ENCODE measurements at places on chromosomes 5 and 9.

GRCh38 chr9:115115117-115115880 lies 2.7 kb downstream of the TNC start:
- DNase-seq = no peak

- DNase-seq = peak; percentile 60
These were observed 28.0 kb downstream of the TBCA start for GRCh38 chr5:77748160-77748559.

GRCh38 chr5:155514105-155514563 lies 500.6 kb downstream of the KIF4B start:
- DNase-seq = no peak

DNA sequence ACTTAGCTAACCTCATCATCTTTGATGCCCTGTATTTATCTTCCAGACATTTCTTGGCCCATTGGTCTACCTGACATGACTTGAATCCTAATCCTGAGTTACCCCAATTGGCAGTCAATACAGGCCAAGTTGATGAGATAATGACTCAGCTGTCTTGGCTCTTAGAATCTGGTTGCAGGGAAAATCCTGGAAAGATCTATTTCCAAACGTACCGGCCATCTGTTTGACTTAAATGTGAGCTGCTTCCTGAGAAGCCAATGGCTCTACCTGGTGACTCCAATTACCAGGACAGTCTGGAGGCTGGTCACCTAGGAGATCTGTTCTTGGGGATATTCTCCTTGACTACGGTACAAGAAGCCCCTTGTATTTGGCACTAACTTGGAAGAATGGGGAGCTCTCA lies 475.2 kb upstream of the BRINP1 start:
- DNase-seq = no peak

GRCh38 chr5:170262061-170263045 lies 29.6 kb downstream of the C5orf58 start:
- no peak for DNase-seq

DNA sequence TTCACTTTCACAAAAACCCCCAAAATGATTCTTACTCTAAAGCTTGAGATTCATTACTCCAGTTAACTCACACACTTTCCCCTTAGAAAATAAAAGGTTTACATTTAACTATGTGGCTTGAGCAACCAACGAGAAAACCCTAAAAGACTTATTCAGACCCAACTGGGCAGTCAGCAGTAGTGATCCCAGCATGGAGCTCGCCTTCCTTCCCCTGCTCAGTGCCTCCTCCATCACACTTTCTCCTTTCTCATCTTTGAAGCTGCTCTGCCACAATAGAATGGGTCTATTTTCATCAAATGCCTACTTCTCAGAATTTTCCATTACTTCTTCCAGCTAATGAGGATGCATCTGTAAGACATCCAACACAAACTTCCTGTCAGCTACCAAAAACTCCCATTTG lies 29.1 kb downstream of the RORB start:
- no peak for DNase-seq

DNA sequence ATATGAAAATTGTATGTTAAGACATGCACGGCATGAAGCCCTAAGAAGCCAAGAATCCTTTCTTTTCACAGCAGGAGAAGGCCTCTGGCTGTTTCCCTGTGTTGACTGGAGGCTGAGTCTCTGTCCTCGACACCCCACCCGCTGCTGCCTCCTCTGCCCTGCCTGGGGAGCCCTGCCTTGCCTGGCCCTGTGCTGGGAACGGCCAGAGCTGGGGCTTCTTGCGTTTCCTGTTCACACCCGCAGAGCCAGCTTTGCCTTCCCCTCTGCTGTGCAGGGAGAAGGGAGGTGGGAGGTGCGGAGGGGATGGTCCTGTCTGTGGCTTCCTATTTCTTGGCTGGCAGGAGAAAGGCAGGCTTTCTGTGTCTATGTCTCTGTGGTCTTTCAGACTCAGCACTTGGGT lies 6.9 kb upstream of the GMCL2 start:
- no peak for DNase-seq

GRCh38 chr9:3436629-3437420 lies 89.0 kb downstream of the RFX3 start:
- no peak for DNase-seq

DNA sequence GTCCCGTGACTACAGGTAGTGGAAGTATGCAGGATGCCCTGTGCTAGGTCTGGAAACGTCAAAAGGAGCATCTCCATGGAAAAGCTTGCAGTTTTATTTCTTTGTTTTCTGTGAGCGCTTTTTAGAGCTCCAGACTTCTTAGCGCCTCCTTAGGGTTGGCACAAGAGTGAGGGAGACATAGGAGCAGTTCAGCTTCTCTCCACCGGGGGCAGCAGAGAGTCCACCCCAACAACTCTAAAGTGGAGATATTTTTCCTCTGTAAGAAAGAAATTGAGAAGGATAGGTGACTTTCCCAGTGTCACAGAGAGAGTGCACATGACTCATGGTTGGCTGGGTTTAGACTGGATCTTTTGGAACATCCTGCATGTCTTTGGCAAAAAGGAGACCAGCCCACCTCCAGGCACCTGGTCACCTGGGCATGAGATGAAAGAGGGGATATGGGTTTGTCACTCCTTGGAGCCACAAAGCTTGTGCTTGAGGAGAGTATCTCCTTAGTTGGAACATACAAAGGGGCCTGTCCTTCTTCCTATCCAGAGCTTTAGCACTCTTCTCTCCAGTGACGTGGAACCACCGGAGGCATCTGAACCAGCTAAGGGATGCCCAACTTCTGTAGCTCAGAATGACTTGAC lies 637.7 kb downstream of the SEMA5A start:
- peak; percentile 70 for DNase-seq

- no peak for DNase-seq
These were observed 108.6 kb upstream of the MINAR2 start for GRCh38 chr5:129639331-129639730.

DNA sequence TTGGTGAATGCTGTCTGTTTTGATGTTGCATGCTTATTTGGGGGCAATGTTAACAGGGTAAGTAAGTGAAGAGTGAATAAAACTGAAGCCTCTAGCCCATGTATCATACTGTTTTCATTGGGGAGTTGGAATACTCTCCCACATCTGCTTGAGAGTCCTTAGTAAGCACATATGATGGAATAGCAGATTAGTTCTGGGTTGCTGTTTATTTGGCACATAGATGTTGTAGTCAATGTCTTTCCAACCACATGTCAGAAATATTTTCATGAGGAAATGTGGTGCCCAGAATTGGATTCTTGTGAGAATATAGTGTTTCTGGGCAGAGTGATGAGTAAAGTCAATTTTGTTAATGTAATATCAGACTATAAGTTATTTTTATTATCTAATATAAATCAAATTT lies 611.7 kb upstream of the FTMT start:
- DNase-seq = no peak

DNA sequence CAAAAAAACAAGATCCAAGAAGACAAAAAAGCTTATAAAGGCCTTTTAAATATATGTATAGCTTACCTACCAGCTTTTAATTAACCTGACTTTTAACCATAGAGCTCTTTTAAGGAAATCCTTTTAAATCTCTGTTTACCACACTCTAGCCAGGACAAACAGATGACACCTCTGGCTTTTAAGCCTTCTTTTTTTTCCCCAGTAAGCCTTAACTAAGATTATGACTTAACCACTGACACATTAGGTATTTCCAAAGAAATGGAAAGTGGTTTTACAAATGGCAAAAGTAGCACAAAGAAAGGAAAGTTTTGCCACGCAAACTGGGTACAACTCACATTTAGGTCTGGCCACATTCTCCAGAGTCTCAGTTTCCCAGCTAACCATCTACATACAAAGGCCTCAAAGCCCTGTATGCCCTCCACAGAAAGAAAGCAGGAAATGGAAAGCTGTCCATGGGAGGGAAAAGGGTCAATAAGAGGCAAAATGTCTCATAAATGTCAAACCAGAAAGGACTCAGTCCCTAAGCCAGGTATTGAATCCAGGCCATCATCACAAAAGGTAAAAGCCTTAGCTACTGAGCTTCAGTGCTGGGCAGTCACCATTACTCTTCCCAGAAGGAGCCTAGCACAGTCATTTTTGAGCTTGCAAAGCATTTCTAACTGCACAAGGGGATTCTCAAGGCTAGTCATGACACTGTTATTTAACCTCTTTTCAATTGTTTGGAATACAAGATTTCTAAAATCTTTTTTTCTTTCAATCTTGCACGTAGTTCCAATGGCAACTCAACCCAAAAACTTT lies 19.7 kb downstream of the TMEM161B start:
- no peak for DNase-seq

GRCh38 chr9:137916540-137916939 lies 39.0 kb downstream of the CACNA1B start:
- DNase-seq = no peak

- DNase-seq = no peak
These were observed 87.2 kb upstream of the GOLGA1 start for GRCh38 chr9:125028041-125028440.

- DNase-seq = no peak
These were observed 18.2 kb downstream of the SPACA9 start for GRCh38 chr9:132896906-132897305.

DNA sequence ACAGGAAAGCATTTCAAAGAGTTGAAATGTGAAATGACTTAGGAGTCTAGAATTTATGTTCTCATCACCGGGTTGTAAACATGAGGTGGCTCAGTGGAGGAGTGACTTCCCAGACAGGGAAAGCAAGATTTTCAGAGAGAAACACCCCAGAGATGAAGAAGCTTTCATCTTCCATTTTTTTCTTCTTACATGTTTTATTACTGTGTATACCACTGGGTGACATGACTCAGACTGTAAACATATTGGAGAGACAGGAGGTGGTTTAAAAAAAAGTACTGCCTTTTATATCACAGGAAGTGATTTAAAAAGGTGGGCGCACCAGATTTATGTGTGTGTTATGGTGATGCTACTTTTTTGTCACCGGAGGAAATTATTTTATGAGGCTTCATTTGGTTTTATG lies 209.1 kb upstream of the TUT7 start:
- no peak for DNase-seq

DNA sequence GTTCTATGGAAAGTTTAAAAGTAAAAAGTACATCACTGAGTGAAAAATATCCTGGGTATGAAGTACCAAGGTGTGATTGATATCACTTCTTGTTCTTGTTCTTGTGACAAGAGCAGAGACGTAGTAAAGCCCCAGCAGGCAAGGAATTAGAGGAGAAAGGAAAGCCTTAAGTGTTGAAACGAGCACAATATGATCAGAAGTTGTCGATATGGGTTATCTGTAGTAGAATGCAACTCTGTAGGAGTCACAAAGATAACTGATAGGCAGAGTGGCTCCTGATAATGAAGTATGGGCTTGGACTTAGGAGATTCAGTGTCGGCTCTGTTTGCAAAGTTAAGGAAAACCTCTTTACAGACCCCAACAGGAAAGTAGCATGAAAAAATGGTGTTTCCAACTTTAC lies 1179.1 kb downstream of the DTWD2 start:
- DNase-seq = no peak

- DNase-seq = no peak
These were observed 25.6 kb downstream of the MELK start for GRCh38 chr9:36598273-36598672.

DNA sequence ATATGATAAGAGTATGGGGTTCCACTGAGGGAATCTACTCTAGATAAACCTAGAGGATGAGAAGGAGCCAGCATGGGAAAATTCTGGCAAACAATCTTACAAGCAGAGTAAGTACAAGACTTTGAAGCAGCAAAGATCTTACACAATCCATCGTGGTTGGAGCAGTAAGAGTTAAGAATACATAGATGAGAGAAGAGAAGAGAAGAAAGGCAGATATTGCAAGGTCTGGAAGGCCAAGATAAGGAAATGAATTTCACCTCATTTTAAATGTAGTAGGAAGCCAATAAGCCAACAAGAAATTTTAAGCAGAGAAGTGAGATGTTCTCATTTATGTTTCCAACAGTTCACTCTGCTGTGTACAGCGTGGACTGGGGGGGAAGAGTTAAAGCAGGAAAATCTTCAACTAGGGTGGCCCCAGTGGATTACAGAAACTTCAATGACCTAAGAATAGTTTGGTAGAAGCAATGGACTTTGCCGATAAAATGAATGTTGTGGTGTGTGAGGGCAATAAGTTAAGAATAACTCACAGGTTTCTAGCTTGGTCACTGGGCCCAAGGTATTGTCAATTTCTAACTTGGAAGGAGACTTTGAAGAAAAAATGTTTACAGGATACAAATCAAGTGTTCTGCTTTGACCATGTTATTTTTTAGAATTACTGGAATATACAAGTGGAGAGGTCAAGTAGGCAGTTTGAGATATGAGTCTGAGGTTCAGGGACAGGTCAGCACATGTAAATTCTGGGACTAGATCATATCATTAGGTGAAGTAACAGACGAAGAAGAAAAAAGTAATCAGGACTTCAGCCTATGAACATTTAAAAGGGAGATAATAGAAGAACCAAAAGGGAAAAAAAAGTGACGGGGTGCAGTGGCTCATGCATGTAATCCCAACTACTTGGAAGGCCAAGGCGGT lies 12.1 kb upstream of the ISOC1 start:
- DNase-seq = peak; percentile 95

DNA sequence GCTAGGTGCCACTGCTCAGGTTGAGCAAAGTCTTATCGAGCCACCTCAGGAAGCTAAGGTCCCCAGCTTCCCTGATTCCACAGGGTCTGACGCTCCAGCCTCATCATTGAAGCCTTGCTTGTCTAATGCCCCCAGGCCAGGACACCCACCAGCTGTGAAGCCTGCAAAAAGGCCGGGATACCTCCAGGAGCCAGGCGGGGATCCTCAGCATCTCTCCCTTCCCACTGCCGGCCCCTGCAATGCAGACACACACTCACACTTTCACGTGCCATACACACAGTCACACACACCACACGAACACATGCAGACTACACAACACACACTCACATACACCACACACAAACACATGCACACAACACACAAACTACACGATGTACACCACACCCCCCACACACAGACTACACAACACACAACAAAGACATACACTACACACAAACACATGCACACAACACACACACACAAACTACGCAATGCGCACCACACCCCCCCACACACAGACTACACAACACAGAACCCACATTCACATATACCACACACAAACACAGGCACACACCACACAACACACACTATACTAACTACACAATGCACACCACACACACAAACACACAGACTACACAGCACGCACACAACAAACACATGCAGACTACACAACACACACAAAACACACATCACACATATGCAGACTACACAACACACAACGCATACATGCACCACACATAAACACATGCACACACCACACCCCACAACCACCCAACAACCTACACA lies 17.8 kb upstream of the S1PR3 start:
- DNase-seq = no peak

- peak; percentile 46 for DNase-seq
These were observed 34.7 kb downstream of the LHX3 start for GRCh38 chr9:136170006-136170901.

DNA sequence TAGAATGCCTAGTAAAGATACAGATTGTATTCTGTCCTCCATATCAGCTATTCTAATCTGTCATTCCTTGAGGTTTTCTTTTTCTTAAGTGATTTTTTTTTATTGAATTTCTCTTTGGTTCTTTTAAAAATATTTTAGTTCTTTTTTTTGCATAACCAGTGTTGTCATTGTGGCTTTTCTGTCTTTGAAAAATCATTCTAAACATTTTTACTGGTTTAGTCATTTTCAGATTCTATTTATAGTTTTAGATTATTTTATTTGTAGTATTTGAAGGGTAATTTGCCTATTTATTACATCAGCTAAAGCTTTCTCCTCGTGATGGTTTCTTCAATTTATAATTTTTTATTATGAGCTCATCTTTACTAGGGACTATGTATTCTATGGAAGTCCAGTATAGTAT lies 78.1 kb downstream of the NDUFAF2 start:
- no peak for DNase-seq
